ENCODE measurements at places on chromosomes 11 and 22.

DNA sequence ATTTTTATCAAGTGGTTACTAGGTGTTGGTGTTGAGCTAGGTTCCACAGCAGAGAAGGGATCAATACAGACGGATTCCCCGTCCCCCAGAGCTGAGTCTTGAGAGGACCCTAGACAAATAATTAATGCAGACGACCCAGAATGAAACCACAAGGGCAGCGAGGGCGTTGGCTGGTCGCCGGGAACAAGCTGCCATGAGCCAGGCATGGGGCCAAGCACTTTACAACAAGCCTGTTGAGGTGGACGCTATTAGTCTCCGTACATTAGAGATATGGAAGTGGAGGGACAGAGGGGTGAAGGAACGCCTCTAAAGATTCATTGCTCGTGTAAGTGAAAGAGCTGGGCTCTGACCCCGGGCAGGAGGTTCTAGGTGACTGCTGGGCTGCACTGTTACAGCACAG lies 77.1 kb upstream of the EIF3D start:
- no peaks in the 10 kb centered on the region for H3K27me3 ChIP-seq
- no peak for DNase-seq
- H3K4me3 ChIP-seq: no peak overlapping the region
- no peaks in the 10 kb centered on the region for H3K36me3 ChIP-seq
- H3K4me1 ChIP-seq: no peaks in the 10 kb centered on the region
- no peak overlapping the region for H3K27ac ChIP-seq

DNA sequence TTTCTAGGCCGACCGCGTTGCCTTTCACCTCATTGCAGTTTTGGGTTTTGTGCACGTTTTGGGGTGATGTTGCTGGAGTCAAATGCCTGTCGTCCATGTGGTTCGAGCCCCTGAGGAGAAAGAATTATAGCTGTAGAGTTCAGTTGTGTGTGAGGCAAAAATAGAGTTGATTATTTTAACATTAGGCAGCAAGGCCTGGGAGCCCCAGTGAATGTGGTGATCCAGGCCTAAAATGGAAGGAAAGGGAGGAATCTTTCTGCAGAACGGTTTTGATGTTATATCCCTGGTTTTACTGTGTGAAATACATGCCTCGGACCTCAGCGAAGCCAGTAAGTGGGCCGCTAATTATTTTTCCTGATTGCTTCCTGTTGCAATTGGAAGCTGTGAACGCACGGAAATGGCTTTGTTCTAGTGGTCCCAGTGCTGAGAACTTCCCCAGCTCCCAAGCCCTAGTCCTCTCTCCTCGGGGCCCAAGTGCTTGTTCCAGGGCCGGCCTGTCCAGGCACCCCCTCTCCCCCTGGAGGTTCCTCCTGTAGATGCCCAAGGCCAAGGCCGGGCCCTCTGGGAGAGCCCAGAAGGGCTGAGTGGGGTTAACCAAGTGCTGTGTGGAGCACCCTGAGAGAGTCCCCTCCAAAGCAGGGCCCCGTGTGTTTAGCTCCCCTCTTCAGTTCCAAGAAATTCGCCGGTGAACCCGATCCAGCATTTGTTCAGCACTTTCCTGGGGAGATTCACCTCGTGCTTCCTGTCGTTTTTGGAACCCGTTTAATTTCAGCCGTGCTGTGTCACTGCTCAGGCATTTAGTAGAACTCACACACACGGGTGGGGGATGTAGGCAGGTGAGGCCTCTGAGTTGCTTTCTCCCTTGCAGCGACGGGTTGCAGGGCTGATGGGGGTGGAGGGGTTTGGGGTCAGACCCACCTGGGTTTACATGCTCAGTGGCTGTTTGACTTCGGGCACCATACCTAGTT lies 2.1 kb downstream of the LRP5 start:
- no peaks in the 10 kb centered on the region for H3K27me3 ChIP-seq
- H3K4me1 ChIP-seq: peaks cover 12% of the 10 kb centered on the region
- H3K27ac ChIP-seq: no peak overlapping the region
- DNase-seq: no peak
- H3K4me3 ChIP-seq: no peak overlapping the region

GRCh38 chr11:11467312-11467711 lies 114.3 kb upstream of the CSNK2A3 start:
- H3K36me3 ChIP-seq: no peaks in the 10 kb centered on the region
- H3K27me3 ChIP-seq: no peaks in the 10 kb centered on the region
- H3K4me1 ChIP-seq: no peaks in the 10 kb centered on the region
- no peak overlapping the region for H3K27ac ChIP-seq
- DNase-seq: no peak

GRCh38 chr11:36478700-36479329 lies 31.3 kb downstream of the TRAF6 start:
- peak; percentile 45 for DNase-seq
- H3K4me1 ChIP-seq: peaks cover 5% of the 10 kb centered on the region
- no peak overlapping the region for H3K27ac ChIP-seq
- peaks cover 6% of the 10 kb centered on the region for H3K36me3 ChIP-seq
- H3K27me3 ChIP-seq: no peaks in the 10 kb centered on the region

- H3K27ac ChIP-seq: no peak overlapping the region
- H3K36me3 ChIP-seq: no peaks in the 10 kb centered on the region
- H3K4me3 ChIP-seq: no peak overlapping the region
These were observed 105.7 kb upstream of the ANO1 start for GRCh38 chr11:69972351-69972802.

GRCh38 chr22:44067033-44067432 lies 42.9 kb downstream of the PARVB start:
- H3K27ac ChIP-seq: no peak overlapping the region
- no peaks in the 10 kb centered on the region for H3K27me3 ChIP-seq
- no peak overlapping the region for H3K4me3 ChIP-seq
- no peak for DNase-seq
- no peaks in the 10 kb centered on the region for H3K4me1 ChIP-seq
- H3K36me3 ChIP-seq: no peaks in the 10 kb centered on the region

DNA sequence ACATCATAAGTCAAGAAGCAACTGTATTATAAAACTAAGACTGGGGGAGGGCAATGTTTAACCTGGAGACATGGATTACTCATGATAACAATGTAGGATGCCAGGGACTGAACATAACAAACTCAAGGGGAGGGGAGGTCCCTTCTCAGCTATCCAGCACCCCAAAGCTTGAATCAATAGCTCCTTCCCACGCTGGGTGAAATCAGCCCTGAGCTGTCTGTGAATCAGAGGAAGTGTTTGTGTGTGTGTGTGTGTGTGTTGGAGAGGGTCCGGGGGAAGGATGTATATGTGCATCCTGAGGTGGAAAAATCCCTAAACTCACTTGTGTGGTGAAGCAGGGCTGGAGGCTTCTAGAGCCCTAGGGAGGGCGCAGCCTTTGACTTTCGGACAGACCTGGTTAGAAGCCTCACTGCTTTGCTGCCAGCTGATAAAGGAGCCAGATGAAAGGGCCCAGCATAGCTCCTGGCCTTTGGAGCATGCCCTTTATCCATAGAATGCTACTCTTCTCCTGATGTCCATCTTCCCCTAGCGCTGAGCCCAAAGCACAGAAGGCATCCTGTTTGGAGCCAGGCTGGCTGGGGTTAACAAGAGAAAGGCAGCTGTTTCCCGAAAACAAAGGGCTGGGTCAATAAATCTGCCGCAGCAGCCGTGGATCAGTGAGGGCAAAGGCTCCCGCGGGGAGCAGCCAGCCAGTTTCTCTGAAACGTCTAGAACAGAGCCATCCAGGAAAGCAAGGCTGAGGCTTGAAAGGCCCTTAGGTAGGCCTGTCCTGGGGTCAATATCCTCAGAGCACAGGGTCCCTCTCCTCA lies 35.8 kb downstream of the TNKS1BP1 start:
- H3K4me3 ChIP-seq: no peak overlapping the region
- DNase-seq: no peak
- peaks cover 16% of the 10 kb centered on the region for H3K4me1 ChIP-seq
- peak overlapping the region; percentile 56 for H3K27ac ChIP-seq

- H3K27me3 ChIP-seq: peaks cover 42% of the 10 kb centered on the region
- DNase-seq: peak; percentile 69
- H3K36me3 ChIP-seq: no peaks in the 10 kb centered on the region
- peak overlapping the region; percentile 91 for H3K4me3 ChIP-seq
- peaks cover 15% of the 10 kb centered on the region for H3K4me1 ChIP-seq
- no peak overlapping the region for H3K27ac ChIP-seq
These were observed 3.4 kb downstream of the TENM4 start for GRCh38 chr11:79437278-79437980.

DNA sequence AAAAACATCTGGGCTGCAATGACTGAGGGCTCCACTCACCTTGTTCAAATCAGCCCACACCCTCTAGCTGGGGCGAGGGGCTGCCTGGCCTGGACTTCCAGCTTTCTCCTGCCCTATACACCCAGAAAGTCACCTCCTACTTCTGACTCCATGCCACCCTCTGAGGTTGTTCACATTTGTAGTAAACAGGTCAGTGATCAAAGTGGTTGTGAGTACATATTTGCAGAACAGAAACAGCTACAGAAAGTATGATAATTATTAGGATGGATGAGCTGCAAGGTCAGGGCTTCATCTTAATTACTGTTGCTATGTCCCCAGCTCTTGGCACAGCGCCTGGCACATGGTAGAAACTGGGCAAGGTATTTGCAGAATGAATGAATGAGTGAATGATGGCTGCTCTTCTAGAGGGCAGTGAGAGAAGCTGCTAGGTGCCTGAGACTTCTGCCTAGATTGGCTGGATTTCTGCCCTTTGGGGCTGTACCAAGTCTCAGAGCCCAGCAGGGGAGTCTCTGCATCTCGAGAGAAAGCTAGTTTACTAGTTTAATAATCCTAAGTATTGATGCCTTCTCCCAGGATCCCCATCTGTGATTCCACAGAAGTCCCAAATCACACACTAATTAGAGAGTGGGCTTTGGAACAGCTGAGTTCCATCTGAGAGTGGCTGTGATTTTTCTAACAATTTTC lies 36.0 kb downstream of the SYT13 start:
- H3K4me1 ChIP-seq: no peaks in the 10 kb centered on the region
- no peaks in the 10 kb centered on the region for H3K36me3 ChIP-seq
- H3K4me3 ChIP-seq: no peak overlapping the region
- no peak overlapping the region for H3K27ac ChIP-seq

GRCh38 chr22:41341990-41342389 lies 39.8 kb upstream of the TEF start:
- no peak overlapping the region for H3K4me3 ChIP-seq
- H3K4me1 ChIP-seq: no peaks in the 10 kb centered on the region
- H3K27me3 ChIP-seq: no peaks in the 10 kb centered on the region
- H3K36me3 ChIP-seq: peaks cover 35% of the 10 kb centered on the region
- no peak for DNase-seq

DNA sequence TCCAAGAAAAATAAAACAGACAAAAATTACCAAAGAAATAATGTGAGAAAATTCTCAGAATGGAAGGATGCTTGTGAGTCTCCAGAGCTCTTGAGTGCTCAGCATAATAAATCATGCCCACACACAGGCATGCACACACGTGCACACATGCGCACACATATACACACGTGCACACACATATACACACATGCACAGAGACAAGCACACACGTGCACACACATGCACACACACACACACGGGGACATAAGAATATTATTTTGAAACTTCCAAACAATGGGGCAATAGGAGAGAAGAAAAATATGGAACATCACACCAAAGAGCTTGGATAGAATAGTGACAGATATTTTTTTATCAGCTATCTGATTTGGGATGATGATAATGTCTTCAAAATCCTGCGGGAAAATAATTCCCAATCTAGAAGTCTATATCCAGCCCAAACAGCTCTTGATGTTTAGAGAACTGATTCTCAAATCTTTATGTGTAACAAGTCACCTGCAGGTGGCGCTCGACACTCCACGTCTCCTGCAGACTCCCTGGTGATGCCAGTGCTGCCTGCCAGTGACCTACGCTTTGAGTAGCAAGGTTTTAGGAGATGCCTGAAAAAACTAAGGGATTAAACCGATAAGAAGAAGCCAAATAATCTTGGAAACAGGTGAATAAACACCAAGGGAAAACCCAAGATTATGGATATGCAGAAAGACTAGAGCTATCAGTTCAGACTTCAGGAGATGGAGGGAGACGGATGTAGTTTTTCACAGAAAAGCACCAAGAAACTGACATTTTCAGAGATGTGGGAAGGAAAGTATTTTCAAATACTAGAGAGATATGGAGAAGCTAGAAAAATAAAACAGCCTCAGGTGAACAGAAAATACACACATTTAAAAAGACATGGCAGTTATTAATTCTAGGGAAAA lies 743.6 kb downstream of the ETS1 start:
- peak; percentile 67 for DNase-seq
- H3K36me3 ChIP-seq: no peaks in the 10 kb centered on the region
- H3K27me3 ChIP-seq: no peaks in the 10 kb centered on the region

- no peaks in the 10 kb centered on the region for H3K36me3 ChIP-seq
- no peak overlapping the region for H3K27ac ChIP-seq
- DNase-seq: no peak
- no peak overlapping the region for H3K4me3 ChIP-seq
- H3K27me3 ChIP-seq: peaks cover 27% of the 10 kb centered on the region
These were observed 25.5 kb downstream of the SCGB1A1 start for GRCh38 chr11:62444236-62444833.

GRCh38 chr11:95698676-95699557 lies 90.7 kb downstream of the FAM76B start:
- no peaks in the 10 kb centered on the region for H3K27me3 ChIP-seq
- DNase-seq: no peak
- no peak overlapping the region for H3K4me3 ChIP-seq
- H3K36me3 ChIP-seq: no peaks in the 10 kb centered on the region

DNA sequence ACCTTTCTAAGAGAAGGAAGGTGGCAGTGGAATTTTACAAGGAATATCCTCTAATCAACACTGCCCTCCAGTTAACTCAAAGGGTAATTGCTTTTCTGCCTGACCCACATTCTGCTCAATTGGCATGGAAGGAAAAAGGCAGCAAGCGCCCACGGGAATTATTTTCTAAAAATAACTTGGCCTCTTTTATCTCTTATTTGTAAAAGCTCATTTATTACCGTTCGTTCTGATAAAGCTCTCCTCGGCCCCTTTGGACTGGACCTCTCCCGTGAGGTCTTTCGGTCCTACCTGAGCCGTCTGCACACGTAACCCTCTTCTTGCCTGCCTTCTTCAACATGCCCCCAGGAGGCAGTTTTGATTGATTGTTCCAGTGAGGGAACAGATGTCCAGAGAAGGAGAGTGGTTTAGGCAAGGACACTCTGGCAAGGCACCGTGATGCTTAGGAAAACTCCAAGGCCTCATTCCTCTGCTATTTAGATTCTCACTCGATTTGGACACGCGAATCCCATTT lies 53.2 kb upstream of the CRTAM start:
- no peak for DNase-seq
- no peaks in the 10 kb centered on the region for H3K27me3 ChIP-seq
- peaks cover 4% of the 10 kb centered on the region for H3K36me3 ChIP-seq
- no peak overlapping the region for H3K4me3 ChIP-seq
- H3K4me1 ChIP-seq: no peaks in the 10 kb centered on the region
- no peak overlapping the region for H3K27ac ChIP-seq

DNA sequence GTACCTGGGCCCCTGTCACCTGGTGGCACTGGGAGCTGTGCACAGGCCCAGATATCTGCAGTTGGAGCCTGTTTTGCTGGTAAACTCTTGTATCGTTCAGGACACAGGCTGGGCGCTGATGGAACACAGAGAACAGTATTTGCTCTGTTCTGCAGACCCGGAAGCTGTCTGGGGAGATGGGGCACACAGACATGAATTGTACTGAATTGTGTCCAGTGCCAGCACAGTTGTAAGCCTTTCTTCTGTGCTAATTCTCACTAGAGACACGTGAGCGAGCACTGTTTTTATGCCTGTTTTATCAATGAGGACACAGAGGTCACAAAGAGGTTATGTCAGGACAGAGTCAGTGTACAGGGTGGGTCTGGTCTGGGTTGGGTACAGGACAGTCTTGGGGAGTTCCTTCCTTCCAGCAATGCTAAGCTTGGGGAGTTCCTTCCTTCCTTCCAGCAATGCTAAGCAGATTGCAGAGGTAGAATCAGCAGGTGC lies 24.4 kb upstream of the ACR start:
- H3K27me3 ChIP-seq: no peaks in the 10 kb centered on the region
- H3K36me3 ChIP-seq: peaks cover 67% of the 10 kb centered on the region
- no peaks in the 10 kb centered on the region for H3K4me1 ChIP-seq
- no peak for DNase-seq

All from neuronal stem cell (in vitro differentiated cells).